ENCODE measurements at places on chromosomes 5 and 9.

GRCh38 chr9:130461218-130461630 is 16.5 kb downstream of the ASS1 start:
- DNase-seq: peak; percentile 76

DNA sequence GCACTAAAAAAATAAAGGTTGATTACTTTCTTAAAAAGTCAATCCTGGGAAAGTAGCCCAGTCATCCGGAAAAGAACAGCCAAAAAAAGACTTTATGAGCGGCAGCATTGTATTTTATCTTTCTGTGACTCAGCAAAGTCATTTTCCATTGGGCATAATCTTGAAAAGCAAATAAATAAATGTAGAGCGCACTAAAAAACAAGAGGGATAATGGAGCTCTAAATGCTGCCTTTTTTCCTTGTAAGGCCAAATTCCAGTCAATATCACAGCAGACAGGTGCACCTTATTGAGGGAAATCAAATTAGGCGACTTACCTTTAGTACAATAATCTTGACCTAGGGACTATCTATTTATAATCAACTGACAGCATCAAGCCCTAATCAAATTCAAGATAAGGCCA is 266.8 kb downstream of the MTRR start:
- DNase-seq: no peak

DNA sequence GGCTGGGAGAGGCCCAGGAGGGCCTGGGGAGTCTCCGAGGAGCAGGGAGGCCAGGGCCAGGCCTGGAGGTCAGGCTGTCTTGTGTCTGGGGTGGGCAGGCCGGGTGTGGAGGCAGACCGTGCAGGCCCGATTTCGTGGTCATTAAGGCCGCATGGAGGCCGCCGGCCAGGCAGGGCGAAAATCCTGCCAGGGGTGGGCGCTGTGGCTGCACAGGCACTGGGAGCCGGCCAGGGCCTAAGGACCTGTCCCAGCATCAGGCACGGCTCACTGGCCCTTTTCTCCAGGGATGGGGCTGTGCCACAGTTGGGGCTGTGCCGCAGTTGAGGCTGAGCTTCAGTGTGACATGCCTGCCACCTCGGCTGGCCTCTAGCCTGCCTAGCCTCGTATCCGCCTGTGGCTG is 35.9 kb downstream of the ASS1 start:
- no peak for DNase-seq

DNA sequence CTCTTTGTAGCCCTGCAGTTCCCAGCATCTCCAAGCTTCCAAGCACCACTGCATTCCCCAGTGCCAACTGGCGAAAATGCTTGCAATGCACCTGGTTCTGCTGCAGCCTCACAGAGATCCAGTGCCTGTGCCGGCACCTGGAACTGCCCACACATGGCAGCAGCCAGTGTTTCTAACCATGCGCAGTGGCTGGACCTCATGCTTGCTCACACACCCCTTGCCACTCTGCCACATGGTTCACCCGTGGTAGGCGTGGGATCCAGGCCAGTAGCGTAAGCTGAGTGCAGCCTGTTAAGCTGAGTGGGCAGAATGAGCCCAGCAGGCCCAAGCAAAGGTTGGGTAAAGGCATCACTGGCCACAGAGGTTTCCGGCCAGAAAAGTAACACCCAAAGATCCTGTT is 214.1 kb upstream of the VLDLR start:
- no peak for DNase-seq

- DNase-seq: no peak
These were observed 156.4 kb downstream of the SPOCK1 start for GRCh38 chr5:137342764-137343163.

DNA sequence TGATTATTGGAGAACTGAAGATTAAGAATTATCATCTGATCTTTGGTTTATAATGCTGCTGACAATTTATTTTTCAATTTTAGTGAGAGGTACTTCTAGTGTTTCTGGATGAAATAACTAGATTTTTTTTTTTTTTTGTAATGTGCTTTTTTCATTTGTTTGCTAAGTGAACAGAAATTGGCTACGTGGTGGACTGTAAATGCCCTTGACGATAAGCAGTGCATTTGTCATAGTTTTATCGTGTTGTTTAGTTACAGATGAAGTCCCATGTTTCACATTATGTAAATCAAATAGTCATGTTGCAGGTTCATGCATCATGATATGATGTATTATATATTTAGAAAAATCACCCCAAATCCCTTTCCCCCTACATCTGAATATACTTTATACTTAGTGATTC is 81.0 kb downstream of the ADAMTS19 start:
- DNase-seq: no peak

- no peak for DNase-seq
These were observed 127.9 kb downstream of the NNT start for GRCh38 chr5:43730832-43731342.

GRCh38 chr5:143033535-143034250 is 263.5 kb downstream of the ARHGAP26 start:
- DNase-seq: no peak

- DNase-seq: no peak
These were observed 387.8 kb upstream of the WWC1 start for GRCh38 chr5:167903659-167904058.

DNA sequence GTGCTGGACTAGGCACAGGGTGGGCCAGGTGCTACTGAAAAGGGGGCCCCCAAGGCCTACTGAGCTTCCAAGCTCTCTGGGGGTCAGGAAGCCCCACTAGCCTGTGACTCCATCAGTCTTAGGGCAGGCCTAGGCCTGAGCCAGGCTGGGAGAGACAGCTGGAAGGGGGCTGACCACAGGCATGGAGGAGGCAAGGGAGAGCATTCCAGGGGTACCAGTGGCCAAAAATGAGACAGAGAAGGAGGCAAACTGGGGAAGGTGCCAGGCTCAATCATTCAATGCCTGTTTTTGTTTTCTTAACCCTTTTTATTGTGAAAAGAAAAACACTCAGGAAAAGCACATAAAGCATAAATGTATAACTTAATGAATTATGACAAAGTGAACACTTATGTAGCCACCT is 26.2 kb upstream of the TCF7 start:
- DNase-seq: no peak

GRCh38 chr9:124312290-124313265 is 54.8 kb downstream of the NEK6 start:
- DNase-seq: no peak

DNA sequence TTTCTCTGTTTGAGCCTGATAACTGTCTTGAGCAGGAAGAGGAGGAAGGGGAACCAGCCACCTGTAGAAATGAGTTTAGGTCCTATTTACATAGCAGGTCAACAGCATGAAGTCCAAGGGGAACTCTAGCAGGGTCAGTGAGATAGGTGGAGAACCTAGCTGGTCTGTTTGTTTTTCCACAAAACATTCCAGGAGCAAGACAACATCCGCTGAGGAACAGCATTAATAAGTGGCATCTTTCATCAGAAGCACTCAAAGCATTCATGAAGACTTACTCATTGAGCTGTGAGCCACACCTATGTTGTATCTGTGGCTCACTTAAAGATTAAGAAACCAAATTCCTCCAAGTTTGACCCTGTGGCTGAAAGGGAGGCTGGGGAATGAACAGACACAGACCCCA is 115.9 kb downstream of the ACTBL2 start:
- DNase-seq: no peak

- DNase-seq: no peak
These were observed 112.1 kb downstream of the NUDT12 start for GRCh38 chr5:103450333-103451061.

DNA sequence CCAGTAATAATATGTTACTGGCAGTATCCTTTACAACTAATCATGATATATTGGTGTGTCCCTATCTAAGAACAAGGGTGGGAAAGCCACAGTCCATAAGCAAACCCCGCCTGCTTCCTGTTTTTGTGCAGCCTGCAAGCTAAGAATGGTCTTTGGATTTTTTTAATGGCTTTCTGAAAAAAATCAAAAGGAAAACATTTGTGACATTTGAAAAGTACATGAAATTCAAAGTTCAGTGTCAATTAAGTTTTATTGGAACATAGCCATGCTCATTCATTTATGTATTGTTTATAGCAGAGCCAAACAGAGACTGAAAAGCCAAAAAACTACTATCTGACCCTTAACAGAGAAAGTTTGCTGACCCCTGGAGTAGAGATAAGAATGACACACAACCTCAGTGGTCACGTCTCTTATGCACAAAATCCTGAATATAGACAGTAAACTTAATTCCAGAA is 12.8 kb upstream of the TMEM245 start:
- DNase-seq: no peak

- DNase-seq: no peak
These were observed 7.4 kb downstream of the SEMA5A start for GRCh38 chr5:9538504-9538903.

DNA sequence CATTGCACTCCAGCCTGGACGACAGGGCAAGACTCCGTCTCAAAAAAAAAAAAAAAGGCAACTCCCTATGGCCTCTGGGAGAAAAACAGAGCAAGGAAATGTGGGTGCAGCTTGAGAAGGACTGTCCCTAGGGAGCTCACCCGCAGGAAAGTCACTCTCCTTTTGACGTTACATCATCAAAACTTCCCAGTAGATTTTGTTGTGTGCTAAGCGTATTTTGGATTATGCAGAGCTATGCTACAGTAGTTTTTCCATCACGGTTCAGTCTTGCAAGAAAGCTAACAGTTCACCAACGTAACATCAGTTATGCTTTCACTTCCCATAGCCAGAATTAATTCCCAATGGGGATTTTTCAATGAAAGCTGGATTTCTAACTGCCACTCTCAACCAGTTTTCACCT is 138.8 kb downstream of the HSD17B3 start:
- DNase-seq: no peak

- no peak for DNase-seq
These were observed 560.1 kb downstream of the PDE4D start for GRCh38 chr5:59333416-59333815.

DNA sequence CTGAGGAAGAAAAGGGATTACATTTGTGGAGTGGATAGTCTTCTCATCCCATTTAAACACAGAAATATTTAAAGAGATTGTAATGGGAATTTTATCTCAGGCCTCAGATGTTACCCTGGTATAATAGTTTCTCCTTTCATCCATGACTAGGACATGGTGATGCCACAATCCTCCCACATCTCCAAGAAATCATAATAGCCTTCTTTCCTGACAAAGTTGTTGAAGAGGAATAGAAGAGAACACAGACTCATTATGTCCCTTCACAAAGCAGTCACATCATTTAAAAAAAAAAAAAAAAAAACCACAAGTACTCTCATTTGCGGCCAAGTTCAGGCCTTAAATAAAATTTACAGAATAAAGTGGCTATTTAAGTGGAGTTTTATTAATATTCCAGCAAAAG is 359.6 kb downstream of the DEPDC1B start:
- no peak for DNase-seq

DNA sequence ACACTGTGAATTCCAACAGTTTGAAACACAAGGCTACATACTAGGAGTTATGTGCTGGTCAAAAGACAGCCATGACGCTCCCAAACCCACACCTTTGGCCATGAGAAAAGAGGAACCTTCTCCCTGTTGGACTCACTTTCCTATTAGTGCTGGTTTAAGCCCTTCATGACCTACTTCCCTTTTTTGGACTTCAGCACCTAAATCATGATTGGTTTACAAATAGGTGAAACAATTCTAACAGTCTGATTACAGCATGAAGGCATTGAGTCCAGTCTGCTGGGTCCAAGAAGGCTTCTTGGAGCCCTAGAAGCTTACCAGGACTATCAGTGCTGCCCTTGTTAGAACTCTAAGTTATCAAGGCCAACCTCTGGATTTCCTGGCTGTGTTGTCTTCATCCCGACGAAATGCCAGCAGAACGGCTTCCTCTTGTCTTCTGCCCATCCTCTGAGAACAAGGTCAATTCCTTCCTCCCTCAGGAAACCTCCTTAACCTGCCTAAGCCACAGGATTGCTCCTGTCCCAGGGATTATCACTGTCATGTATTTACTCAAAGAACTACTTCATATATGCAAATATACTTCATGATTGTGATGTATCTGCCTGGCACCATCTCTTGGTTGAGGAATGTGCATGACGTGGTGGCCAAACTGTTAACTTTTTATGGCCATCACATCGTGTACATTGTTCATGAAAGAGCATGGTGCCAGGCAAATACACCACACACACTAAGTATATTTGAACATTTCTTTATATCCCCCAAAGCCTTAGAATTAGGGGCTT is 83.6 kb downstream of the ANKH start:
- no peak for DNase-seq

GRCh38 chr9:31272456-31273295 is 1111.8 kb upstream of the ACO1 start:
- DNase-seq: no peak

DNA sequence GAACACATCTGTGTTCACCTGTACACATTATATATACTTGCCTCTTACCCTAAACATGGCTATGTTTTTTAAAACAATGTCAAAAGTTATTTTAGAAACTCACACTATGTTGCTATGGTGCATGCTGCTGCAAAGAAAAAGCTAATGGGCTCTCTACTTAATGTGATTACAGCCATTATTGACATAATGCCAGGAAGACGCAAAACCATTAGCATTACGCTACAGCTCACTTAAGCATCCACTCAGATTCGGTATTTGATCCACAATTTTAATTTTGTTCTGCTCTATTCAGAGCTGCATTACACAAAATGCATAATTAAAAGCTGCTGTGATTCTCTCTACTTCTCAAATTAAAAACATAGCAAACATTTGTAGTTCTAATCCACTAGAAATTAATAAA is 395.2 kb downstream of the BNC2 start:
- no peak for DNase-seq

GRCh38 chr9:99002706-99003105 is 59.0 kb downstream of the COL15A1 start:
- no peak for DNase-seq

DNA sequence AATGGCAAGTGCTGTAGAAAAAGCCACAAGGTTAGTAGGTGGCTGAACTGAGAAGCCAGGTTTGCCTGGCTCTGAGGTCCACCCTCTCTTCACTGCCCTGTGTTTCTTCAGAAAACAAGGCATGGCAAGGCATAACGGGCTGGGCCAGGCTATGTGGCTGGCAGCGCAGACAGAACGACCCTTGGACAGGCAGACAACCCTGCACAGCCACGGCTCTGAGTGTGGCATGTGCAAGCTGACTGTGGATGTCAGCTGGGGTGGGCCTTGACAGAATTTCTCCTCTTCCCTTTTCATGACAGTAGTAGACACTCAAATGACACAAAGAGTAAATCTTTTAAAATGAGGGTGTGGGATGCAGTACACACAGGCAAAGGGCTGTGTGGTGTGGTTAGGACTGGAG is 81.7 kb downstream of the MACROH2A1 start:
- no peak for DNase-seq

DNA sequence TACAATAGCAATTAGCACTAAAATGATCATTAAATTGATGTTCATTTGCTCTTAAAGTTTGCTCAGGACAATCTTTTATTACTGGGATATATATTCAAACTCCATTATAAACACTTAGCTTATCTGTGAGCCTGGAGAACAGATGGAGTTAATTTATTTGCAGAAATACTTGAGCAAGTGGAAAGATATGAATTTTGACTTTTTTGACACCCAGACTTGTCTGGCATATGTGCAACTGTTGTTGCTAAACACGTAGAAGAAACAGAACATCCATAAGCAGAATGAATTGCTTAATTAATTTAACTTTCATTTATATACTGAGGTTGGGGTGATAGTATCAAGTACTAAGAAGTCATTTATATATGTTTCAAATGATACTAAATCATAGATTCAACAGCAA is 820.7 kb upstream of the TYRP1 start:
- no peak for DNase-seq
